ENCODE measurements at places on chromosomes 7 and 10.

DNA sequence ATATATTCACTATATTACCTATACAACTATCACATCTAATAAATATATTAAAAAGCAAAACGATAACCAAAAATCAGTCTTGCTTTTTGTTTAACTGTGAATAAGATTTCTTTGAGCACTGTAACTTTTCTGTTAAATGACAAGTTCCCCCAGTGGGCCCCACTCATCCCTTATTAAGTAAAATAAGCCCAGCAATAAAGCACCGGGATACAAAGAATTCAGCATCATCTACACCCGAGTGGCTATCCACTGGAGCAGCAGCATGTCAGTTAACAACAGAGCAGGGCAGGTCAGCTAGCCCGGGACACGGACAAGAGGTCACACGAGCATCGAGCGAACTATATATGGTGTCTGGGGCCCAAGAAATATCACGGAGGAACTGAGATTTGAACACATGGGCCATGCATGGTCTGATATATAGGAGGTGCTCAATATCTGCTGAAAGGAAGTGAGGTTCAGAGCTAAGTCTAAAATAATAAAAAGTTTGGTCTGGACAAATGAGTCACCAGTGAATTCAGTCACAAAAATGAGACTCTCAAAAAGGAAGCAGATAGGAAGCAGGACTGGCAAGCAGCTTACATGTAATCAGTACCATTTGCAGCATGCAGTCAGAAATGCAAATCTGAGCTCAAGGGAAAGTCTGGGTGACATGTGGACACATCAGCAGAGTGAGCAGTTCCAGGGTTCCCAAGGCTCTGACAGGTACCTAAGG lies 4.1 kb downstream of the ERCC6 start:
- DNase-seq: no peak

GRCh38 chr7:45088821-45089340 lies at the start of gene NACAD:
Gene NACAD, minus strand, starts transcription at chr7:45088969. Its CDS starts 75 bp downstream, at chr7:45088894.
- no peak for DNase-seq

DNA sequence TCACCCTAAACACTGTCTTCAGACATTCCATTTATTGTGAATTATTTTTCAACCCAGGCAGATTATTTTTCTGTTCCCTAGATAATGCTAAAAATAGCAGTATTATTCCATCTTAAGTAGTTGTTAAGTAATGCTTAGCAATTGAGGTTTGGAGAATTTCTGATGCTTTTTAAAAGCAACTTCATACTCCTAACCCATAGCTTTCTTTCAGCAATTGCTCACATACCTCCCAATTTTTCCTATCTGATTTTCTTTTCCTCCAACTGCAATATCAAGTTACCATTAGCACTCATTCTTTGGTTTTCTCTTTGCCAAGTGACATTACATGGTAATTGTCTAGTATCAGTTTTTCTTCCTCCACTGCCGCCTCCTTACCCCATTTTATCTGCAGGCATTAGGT lies 104.7 kb downstream of the GPR85 start:
- DNase-seq: no peak

- no peak for DNase-seq
Observed at GRCh38 chr10:11255796-11256444, 238.2 kb downstream of the CELF2 start.

GRCh38 chr10:76306856-76307255 lies 875.4 kb downstream of the LRMDA start:
- no peak for DNase-seq

- DNase-seq: no peak
Observed at GRCh38 chr7:41915871-41916270, 213.0 kb upstream of the INHBA start.

Data from activated CD4-positive, alpha-beta T cell treated with anti-CD3 and anti-CD28 coated beads, Interleukin-2, amount 50 U/mL, for 24 hours (primary cell).